Peyer's patch (tissue), 4 donors: ENCODE measurements at places on chromosomes 1 and 21. TPM values are rescaled to one million over a fixed set of nuclear protein-coding genes. Genes with fewer than 3 reads are reported as not detected.

The SPRR2F gene
- not detected for total RNA-seq

- no peak overlapping the region for H3K27ac ChIP-seq
- H3K4me1 ChIP-seq, result no peaks in the 10 kb centered on the region
- no peak overlapping the region for H3K4me3 ChIP-seq
- no peak for DNase-seq
- no peaks in the 10 kb centered on the region for H3K36me3 ChIP-seq
Measured at GRCh38 chr1:152164517-152165136, 5.6 kb upstream of the RPTN start.

- no peak overlapping the region for H3K27ac ChIP-seq
- H3K27me3 ChIP-seq, result no peaks in the 10 kb centered on the region
- no peak overlapping the region for H3K4me3 ChIP-seq
- H3K4me1 ChIP-seq, result no peaks in the 10 kb centered on the region
- DNase-seq, result no peak
- no peaks in the 10 kb centered on the region for H3K36me3 ChIP-seq
Measured at GRCh38 chr21:40613546-40614030, 233.4 kb downstream of the DSCAM start.

DNA sequence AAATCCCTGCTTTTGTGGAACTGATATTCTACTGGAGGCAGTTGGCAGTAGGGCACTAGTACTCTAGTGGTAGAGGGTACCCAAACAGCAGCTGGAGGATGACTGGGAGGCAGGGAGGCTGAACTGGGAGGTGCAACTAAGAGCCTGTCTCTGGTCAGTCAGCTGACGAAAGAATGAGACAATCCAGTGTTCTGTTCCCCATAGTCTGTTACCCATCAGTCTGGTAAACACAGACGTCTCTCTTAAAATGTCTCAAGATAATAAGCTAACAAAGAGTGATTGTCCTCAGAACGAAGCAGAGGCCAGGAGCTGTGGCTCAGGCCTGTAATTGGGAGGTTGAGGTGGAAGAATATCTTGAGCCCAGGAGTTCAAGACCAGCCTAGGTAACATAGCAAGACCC, 30.4 kb downstream of the TFAP2E start:
- peaks cover 60% of the 10 kb centered on the region for H3K36me3 ChIP-seq
- H3K4me1 ChIP-seq, result no peaks in the 10 kb centered on the region
- H3K27me3 ChIP-seq, result no peaks in the 10 kb centered on the region
- no peak for DNase-seq
- no peak overlapping the region for H3K4me3 ChIP-seq

- no peaks in the 10 kb centered on the region for H3K27me3 ChIP-seq
- DNase-seq, result no peak
- no peaks in the 10 kb centered on the region for H3K36me3 ChIP-seq
- H3K27ac ChIP-seq, result no peak overlapping the region
- no peak overlapping the region for H3K4me3 ChIP-seq
Measured at GRCh38 chr21:16945580-16945979, 567.3 kb upstream of the CXADR start.

DNA sequence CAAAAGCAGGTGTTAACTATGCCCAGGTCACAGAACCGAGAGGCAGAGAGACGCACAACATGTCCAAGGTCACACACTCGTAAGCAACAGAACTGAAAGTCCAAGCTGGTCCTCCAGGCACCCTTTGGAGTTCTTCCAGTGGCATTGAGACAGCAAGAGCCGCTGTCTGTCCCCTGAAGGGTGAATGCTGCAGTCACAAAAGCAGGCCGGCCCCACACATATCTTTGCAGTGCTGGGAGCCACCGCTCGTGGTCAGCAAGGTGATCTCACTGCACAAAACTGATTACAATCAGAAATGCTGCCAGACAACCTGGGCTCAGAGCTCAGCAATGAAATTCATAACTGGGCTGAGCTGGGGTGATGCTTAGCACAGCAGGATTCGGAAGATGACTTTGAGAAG, 47.4 kb upstream of the RAB4A start:
- H3K4me3 ChIP-seq, result no peak overlapping the region
- no peaks in the 10 kb centered on the region for H3K27me3 ChIP-seq
- peaks cover 45% of the 10 kb centered on the region for H3K4me1 ChIP-seq
- no peak for DNase-seq
- H3K27ac ChIP-seq, result peak overlapping the region; percentile 56

DNA sequence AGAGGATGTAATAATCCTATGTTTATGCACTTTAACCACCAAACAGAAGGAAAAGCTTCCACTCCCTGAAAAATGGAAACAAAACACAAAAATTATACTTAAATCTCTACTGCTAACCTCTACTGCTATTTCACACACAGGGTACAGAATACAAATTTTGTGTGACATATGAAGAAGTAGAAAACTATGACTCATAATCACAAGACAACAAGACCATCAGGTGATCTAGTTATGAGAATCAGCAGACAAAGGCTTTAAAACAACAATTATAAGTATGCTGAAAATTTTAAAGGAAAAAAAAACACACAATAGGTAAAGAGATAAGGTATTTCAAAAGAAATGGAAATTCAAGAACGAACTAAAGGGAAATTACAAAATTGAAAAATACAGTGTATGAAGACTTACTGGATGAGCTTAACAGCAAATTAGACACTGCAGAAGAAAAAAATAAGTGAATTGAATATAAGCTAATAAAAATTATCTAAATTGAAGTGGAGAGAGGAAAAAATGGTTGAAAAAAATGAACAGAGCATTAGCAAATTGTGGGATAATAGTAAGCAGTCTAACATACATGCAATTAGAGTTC, 13.6 kb upstream of the NAV1 start:
- H3K27me3 ChIP-seq, result no peaks in the 10 kb centered on the region
- no peak overlapping the region for H3K27ac ChIP-seq
- H3K36me3 ChIP-seq, result no peaks in the 10 kb centered on the region
- DNase-seq, result no peak
- H3K4me3 ChIP-seq, result no peak overlapping the region
- no peaks in the 10 kb centered on the region for H3K4me1 ChIP-seq

DNA sequence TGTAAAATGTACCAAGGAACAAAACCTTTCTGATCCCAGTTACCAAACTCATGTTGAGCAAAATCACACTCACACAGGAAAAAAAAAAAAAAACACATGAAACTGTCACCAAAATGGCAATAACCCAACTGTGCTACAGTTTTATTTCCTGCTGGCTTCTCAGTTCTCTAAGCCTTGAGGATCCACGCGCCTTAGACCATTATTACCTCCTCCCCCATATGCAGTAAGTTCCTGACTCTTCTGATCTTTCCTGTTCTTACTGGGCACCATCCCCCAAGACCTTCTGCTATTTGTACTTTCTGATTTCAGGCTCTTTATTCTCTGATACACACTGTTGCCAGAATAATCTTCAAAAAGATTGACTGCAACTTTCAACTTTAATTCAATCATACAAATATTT, 79.6 kb downstream of the SLC45A1 start:
- no peak for DNase-seq
- H3K27me3 ChIP-seq, result no peaks in the 10 kb centered on the region
- peak overlapping the region; percentile 37 for H3K27ac ChIP-seq
- peaks cover 17% of the 10 kb centered on the region for H3K36me3 ChIP-seq
